ENCODE measurements at places on chromosomes 12 and 14.

- no peak for DNase-seq
Observed at GRCh38 chr12:26271889-26272492, 76.6 kb downstream of the SSPN start.

- no peak for DNase-seq
Observed at GRCh38 chr14:23437133-23438100, 2.0 kb upstream of the MYH7 start.

DNA sequence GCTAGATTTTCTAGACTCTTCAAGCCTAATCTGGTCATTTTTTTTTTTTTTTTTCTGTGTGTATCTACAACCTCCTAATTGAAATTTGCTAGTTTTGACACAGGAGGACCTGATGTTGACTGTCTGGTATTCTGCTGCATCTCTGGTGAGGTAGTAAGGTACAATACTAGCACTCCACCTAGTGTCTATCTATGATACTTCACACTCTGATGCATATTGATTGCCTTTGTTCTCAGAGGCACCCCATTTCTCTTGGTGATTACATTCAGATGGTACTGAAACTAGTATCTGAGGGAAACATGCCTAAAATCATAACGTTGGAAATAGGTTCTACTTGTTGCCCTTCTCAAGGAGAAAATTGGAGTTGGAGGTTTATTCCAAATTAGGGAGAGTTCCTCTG, 930.5 kb upstream of the NOVA1 start:
- peak; percentile 1 for DNase-seq

GRCh38 chr12:52318241-52318990, 2.8 kb downstream of the KRT83 start:
- DNase-seq, result no peak

GRCh38 chr14:57182760-57183503, 85.8 kb downstream of the EXOC5 start:
- no peak for DNase-seq

GRCh38 chr12:108514468-108514972, 557 bp upstream of the FICD start:
- DNase-seq, result no peak

GRCh38 chr14:82421286-82421685, 887.6 kb upstream of the SEL1L start:
- DNase-seq, result no peak

- DNase-seq, result no peak
Observed at GRCh38 chr14:72952171-72952570, 25.9 kb downstream of the DCAF4 start.

GRCh38 chr12:14846876-14847580, 3.7 kb upstream of the ART4 start:
- no peak for DNase-seq
